RCC 7860 (cell line): ENCODE measurements at places on chromosomes 1 and 21.

GRCh38 chr1:57208741-57209302, 215.0 kb downstream of the DAB1 start:
- DNase-seq = no peak

- DNase-seq = no peak
Measured at GRCh38 chr1:92038695-92039346, 9.0 kb downstream of the EPHX4 start.

DNA sequence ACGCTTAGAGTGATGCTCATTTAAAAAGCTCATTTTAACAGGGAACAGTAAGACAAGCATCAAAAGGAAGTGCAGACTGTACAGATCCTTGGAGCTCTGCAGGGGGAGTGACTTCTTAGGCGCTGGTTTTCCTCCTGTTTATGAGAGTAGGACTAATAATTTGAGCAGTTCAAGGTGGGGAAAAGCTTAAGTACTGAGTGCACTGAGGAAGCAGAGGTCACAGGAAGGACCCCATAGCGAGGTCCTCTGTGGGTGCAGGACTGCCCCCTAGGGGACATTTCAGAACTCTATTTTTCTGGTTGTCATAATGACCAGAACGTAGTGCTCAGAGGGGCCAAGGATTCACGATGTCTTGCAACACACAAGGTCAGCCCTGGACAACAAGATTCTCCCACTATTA, 112.1 kb downstream of the HLCS start:
- DNase-seq = peak; percentile 51

- no peak for DNase-seq
Measured at GRCh38 chr1:97499667-97500066, 421.2 kb downstream of the DPYD start.

DNA sequence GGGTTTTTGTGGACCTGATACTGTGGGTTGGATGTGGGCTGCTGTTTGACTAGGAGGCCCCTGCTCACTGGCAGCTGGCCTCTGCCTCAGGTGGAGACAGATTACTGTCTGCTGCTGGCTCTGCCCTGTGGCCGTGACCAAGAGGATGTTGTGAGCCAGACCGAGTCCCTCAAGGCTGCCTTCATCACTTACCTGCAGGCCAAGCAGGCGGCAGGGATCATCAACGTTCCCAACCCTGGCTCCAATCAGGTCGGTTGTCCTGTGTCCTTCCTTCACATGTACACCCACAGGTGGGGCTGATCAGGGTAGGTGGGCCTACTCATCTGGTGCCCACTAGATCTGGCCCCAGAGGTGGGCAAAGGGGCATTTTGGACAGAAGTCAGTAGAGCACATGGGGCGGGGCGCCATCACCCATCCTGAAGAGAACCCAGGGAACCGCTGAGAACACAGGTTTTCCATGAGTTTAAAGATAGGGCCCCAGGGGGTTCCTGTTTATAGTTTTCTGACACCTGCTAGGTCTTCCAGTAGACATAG, 37.2 kb downstream of the ZBTB17 start:
- DNase-seq = no peak

- peak; percentile 62 for DNase-seq
Measured at GRCh38 chr1:175192630-175193526, at the start of gene KIAA0040. Gene KIAA0040, minus strand, starts transcription at chr1:175192776. Its CDS starts 31,763 bp downstream, at chr1:175161013.

- no peak for DNase-seq
Measured at GRCh38 chr1:22551591-22551990, 11.7 kb upstream of the EPHA8 start.

DNA sequence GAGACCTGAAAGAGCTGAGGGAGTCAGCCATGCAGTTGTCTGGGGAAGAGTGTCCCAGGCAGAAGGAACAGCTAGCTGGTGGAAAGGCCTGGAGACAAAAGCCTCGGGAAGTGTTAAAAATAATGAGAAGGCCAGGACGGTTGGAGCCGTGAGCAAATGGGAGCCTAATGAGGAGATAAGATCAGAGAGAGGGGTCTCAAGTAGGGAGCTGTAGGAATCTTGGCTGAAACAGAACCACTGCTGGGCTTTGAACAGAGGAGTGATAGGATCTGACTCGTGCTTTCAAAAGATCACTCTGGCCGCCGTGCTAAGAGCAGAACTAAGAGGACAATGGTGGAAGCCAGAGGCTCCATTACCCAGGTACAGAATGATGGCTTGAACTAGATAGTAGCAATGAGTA, 1.9 kb upstream of the FOXJ3 start:
- DNase-seq = no peak

DNA sequence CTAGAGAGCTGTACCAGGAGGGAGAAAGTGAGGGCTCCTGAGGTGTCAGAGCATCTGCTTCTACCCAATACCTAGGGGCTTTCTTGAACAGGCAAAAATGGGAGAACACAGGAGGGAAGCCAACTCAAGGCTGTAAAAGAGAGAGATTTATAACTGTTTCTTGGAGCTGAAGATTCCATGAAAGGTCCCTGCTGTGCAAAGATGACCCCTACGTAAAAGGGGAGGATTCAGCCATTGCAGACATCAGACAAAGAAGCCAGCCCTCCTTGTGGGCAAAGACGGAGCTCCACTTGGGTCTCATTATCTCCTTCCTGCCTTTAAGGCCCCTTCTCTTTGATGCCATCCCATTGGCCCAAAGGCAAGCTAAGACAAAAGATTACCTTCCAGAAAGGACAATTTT, 524.1 kb upstream of the CAMK1G start:
- no peak for DNase-seq

GRCh38 chr1:222582099-222582774, 7.5 kb downstream of the TAF1A start:
- DNase-seq = peak; percentile 75

GRCh38 chr21:34280959-34281358, 82.8 kb upstream of the KCNE2 start:
- DNase-seq = no peak

DNA sequence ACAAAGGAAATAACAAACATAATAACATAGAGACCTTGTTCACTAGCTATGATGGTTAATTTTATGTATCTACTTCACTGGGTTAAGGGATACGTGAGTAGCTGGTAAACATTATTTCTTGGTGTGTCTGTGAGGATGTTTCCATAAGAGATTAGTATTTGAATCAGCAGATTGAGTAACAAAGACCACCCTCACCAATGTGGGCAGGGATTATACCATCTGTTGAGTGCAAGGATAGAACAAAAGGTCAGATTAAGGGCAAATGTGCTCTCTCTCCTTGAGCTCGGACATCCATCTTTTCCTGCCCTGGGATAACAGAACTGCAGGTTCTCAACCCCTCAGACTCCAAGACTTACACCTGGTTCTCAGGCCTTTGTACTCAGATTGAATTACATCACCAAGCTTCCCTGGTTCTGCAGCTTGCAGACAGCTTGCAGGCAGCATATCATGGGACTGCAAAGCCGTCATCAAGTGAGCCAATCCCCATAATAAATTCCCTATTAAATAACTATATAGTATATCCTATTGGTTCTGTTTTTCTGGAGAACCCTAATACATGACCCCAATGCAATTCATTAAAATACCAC, 9.2 kb downstream of the SPATA6 start:
- no peak for DNase-seq

- peak; percentile 49 for DNase-seq
Measured at GRCh38 chr1:72283307-72284083, 1.2 kb upstream of the NEGR1 start.

GRCh38 chr1:181541947-181542346, 58.6 kb downstream of the CACNA1E start:
- no peak for DNase-seq
